ENCODE measurements at places on chromosomes 6 and 20.

GRCh38 chr6:153485072-153485471, 354.0 kb upstream of the RGS17 start:
- DNase-seq = no peak

GRCh38 chr20:3240776-3241363, 1.9 kb upstream of the SLC4A11 start:
- DNase-seq = no peak

DNA sequence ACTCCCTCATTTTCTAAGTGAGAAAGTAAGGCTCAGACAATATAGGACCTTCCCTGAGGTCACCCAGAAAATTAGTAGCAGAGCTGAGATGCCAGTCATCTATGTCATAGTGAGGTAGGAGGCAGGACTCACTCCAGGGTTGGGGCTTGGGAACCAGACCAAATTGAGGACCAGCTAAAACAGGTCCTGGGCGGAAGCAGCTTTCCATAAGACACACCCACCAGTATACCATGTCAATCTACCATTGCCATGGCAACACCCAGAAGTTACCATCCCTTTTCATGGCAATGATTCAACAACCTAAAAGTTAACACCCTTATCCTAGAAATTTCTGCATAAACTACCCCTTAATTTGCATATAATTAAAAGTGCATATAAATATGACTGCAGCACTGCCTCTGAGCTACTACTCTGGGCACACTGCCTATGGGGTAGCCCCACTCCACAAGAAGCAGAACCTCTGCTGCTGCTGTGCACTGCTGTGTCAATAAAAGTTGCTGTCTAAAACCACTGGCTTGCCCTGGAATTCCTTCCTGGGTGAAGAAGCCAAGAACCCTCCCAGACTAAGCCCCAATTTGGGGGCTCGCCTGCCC, 30.3 kb upstream of the OCSTAMP start:
- DNase-seq = no peak

DNA sequence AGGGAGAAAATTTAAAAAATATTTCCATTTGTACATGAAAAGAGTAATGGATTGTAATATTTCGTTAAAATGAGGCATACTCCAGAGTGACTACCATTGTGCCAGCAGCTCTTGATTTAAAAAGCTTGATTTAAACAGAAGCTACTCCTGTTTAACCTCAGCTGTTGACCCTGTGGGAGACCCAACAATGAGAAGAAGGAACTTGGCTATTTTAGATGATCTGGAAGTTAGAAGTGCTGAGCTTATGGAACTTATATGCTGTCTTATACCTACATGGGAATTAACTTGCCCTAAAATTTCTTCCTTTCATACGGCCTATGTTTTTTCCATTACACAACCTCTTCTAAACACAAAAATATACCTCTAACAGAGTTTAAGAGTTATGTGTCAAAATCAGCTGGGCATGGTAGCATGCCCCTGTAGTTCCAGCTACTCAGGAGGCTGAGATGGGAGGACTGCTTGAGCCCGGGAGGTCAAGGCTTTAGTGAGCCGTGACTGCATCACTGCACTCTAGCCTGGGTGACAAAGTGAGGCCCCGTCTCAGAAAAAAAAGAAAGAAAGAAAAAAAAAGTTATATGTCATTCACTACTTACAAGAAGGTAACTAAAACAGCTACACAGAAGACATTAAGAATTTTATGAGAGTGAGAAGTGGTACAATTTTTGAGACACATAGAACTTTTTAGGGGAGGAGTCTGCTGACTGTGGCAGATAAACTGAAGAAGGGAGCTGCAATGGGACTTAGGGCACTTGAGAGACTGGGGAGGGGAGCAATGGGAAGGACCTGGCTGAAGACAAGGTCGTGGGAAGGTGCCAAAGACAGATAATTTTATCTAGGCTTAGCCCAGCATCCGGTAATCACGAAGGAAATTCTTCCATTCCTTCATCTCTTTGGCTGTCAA, 139.9 kb downstream of the MYB start:
- DNase-seq = no peak

- DNase-seq = no peak
Measured at GRCh38 chr6:5759571-5759970, 247.2 kb downstream of the NRN1 start.

GRCh38 chr6:155519176-155519738, 63.6 kb upstream of the NOX3 start:
- DNase-seq = no peak

DNA sequence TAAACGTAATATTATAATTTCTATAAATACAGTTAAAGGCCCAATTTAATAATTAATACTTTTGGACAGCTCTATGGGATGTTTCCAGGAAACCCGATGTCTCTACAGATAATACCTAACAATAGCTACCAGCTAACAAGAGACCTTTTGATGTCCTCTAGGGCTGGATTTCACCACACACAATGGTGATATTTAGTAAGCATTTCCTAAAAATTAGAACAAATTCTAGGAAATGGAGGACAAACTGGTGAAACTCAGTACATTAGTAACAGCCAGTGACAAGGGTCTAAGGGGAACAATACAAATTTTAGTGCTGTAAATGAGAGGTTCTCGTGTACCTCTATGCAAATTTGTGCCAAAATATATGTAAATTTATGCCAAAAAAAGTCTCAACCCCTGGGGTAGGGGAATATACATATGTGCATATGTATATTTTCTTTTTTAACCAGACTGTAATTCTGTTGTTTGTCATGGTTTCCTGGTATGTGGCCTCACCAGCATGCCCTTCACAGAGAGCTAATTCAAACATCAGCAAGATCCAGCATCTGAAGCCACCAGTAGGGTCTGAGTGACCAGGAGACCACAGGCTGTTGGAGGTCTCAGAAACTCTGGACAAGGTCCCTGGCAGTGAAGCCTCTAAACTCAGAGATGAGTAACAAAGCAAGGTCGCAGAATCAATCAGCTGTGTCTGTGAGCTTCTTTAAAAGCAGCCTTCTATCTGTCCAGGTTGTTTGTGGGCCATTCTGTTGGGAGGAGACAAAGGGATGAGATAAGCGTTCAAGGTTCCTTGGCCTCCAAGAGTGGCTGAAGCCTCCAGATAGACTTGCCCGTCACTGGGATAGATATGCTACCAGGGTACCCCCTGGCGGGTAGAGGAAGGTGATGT, 235.1 kb upstream of the RREB1 start:
- DNase-seq = no peak

All from NCI-H1436 treated with DMSO at 0.1 percent for 48 hours (cell line).